ENCODE measurements at places on chromosomes 3 and 15. TPM values are rescaled to one million over a fixed set of nuclear protein-coding genes. Genes with fewer than 3 reads are reported as not detected.

- no peaks in the 10 kb centered on the region for H3K36me3 ChIP-seq
- H3K27ac ChIP-seq: no peak overlapping the region
- no peaks in the 10 kb centered on the region for H3K27me3 ChIP-seq
- peaks cover 22% of the 10 kb centered on the region for H3K4me1 ChIP-seq
- H3K4me3 ChIP-seq: no peak overlapping the region
- no peak for DNase-seq
Measured at GRCh38 chr3:136699271-136699828, 52.8 kb downstream of the STAG1 start.

DNA sequence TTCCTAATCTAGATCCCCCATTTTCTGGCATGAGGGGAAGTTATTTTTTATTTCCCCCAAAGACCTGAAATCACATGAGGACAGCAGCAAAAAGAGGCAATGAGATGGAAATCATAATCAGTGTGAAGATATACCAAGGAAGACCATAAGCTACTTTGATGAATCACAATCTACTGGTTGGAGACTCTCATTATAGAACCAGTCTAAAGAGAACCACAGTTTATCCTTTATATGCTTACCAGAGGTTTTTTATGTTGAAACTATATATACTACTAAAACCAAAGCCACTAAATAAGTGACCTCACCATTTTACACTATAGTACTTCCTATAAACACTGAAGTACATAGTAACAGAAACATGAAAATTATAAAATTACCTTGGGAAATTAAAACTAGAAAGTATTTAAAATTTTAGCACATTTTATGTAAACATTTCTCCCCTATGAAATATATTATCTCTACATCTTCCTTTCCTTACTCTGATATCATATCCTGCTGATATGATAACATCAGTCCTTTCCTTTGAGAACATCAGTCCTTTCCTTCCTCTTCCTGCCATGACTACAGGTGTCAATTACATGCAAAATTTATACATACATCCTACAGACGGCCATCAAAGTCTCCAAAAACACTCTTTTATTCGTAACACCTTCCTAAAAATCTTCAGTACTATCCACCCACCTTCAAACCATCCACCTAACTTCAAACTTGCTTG, 71.8 kb downstream of the PHC3 start:
- H3K36me3 ChIP-seq: peaks cover 8% of the 10 kb centered on the region
- no peaks in the 10 kb centered on the region for H3K4me1 ChIP-seq
- DNase-seq: no peak
- no peak overlapping the region for H3K4me3 ChIP-seq
- H3K27me3 ChIP-seq: no peaks in the 10 kb centered on the region

GRCh38 chr3:89353465-89353864, 246.0 kb downstream of the EPHA3 start:
- no peak for DNase-seq
- H3K27ac ChIP-seq: no peak overlapping the region
- no peak overlapping the region for H3K4me3 ChIP-seq
- no peaks in the 10 kb centered on the region for H3K27me3 ChIP-seq

C3orf70 gene
- 26.0 TPM for total RNA-seq

TTLL13 gene
- not detected for total RNA-seq
